Gastrocnemius medialis (tissue), 4 donors: ENCODE measurements at places on chromosomes 1 and 21. TPM values are rescaled to one million over a fixed set of nuclear protein-coding genes. Genes with fewer than 3 reads are reported as not detected.

Gene TBX15
- 230 TPM for total RNA-seq

Gene CCDC185
- not detected for total RNA-seq

Gene BARHL2
- not detected for total RNA-seq

Gene TMEM240
- total RNA-seq: not detected

Gene DOP1B
- 14.2 TPM for total RNA-seq

Gene NPHS2
- not detected for total RNA-seq

DNA sequence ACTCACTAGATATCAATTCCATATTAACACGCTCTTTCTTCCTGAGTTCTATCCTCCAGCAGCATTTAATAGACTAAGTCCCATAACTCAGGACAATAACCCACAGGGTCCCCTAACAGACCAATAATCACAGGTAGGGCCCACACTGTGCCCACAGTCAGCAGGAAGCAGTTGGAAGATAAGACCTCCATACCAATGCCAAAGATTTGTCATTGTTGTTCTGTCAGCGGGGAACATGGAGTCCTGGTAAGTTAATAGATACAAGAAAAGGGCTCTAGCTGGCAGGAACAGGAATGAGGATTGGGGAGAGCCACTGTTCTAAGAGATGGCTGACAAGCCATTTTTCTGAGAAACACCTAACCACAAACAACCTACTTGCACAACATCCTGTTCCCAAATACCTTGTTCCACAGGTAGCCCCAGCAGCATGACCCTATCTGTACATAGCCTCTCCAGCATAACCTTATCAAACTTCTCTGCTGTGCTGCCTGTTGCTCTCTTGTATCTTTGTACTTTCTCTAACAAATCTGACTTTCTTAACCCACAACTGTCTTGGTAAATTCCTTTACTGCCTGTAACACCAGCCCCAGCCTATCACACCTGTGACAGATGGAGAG lies 142.0 kb upstream of the KCNJ15 start:
- H3K27me3 ChIP-seq: no peaks in the 10 kb centered on the region
- no peaks in the 10 kb centered on the region for H3K36me3 ChIP-seq
- no peak overlapping the region for H3K27ac ChIP-seq
- H3K4me1 ChIP-seq: no peaks in the 10 kb centered on the region
- DNase-seq: no peak

- no peak overlapping the region for H3K27ac ChIP-seq
- H3K36me3 ChIP-seq: no peaks in the 10 kb centered on the region
- DNase-seq: no peak
- peaks cover 100% of the 10 kb centered on the region for H3K27me3 ChIP-seq
- H3K4me3 ChIP-seq: no peak overlapping the region
These were observed 10.4 kb downstream of the NR5A2 start for GRCh38 chr1:200037904-200038303.

GRCh38 chr1:58597996-58598395 lies 20.9 kb upstream of the TACSTD2 start:
- no peak overlapping the region for H3K4me3 ChIP-seq
- H3K36me3 ChIP-seq: no peaks in the 10 kb centered on the region
- no peaks in the 10 kb centered on the region for H3K27me3 ChIP-seq
- DNase-seq: no peak
- H3K4me1 ChIP-seq: no peaks in the 10 kb centered on the region

GRCh38 chr1:231172411-231172810 lies 10.6 kb downstream of the TRIM67 start:
- no peak for DNase-seq
- no peaks in the 10 kb centered on the region for H3K36me3 ChIP-seq
- H3K4me1 ChIP-seq: no peaks in the 10 kb centered on the region
- H3K27ac ChIP-seq: no peak overlapping the region

GRCh38 chr1:207603777-207604176 lies 41.2 kb upstream of the CR1L start:
- H3K4me1 ChIP-seq: no peaks in the 10 kb centered on the region
- no peak overlapping the region for H3K4me3 ChIP-seq
- H3K36me3 ChIP-seq: no peaks in the 10 kb centered on the region

- H3K4me1 ChIP-seq: no peaks in the 10 kb centered on the region
- no peak overlapping the region for H3K4me3 ChIP-seq
- H3K27me3 ChIP-seq: no peaks in the 10 kb centered on the region
- DNase-seq: no peak
- H3K27ac ChIP-seq: no peak overlapping the region
These were observed 32.7 kb downstream of the OR13G1 start for GRCh38 chr1:247646867-247647266.

- no peak overlapping the region for H3K27ac ChIP-seq
- H3K36me3 ChIP-seq: peaks cover 17% of the 10 kb centered on the region
- H3K4me3 ChIP-seq: no peak overlapping the region
- H3K27me3 ChIP-seq: no peaks in the 10 kb centered on the region
- H3K4me1 ChIP-seq: no peaks in the 10 kb centered on the region
These were observed 74.9 kb downstream of the CCDC18 start for GRCh38 chr1:93255222-93256079.
